Fibroblast of skin of back (primary cell): ENCODE measurements at places on chromosomes 3 and 15.

DNA sequence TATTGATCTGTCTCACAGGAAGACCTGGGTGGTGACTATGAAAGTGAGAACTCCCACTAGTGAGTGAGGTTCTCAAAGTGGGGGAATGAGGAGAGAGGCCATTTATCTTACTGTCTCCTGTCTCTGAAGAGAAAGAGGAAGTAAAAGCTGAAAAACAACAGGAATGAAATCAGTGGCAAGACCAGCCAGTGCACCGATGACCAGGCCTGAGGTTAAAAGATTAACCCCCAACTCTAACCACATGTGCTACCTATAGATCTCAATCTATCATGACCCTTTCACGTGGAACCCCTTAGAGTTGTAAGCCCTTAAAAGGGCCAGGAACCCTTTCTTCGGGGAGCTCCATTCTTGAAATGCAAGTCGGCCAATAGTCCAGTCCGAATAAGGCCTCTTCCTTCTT is 239.3 kb upstream of the CNTN6 start:
- DNase-seq: no peak

DNA sequence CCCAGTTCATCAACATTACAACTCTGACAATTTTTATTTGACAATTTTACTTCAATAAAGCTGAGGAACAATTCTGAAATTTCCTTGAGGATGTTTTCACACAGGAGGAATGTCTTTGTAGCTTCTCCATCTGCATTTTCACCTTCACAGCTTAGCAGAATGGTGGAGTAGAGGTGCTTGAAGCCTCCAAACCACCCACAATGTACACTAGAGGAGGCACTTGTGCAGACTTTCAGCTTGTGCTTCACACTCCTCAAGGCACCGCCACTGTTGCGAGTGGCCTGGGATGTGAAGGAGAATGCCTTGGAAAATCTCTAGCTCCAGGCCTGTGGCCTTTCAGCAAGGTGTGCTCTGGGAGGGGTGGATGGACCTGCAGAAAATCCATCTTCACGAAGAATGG is 181.9 kb downstream of the EPHB1 start:
- DNase-seq: no peak

DNA sequence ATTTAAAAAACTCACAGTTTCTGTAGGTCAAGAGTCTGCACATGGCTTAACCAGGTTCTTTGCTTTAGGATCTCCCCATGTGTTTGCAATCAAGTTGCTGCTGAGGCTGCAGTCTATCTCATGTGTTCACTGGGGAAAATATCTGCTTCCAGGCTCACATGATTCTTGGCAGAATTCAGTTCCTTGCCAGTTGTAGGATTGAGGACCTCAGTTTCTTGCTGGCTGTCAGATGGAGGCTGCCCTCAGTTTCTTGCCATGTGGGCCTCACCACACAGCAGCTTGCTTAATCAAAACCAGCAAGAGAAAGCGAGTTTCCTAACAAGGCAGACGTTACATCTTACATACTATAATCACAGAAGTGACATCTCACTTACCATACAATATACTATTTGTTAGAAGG is 10.0 kb upstream of the TBC1D5 start:
- DNase-seq: no peak

- DNase-seq: no peak
These were observed 2.9 kb upstream of the OCA2 start for GRCh38 chr15:28101983-28102441.
